Stimulated activated CD8-positive, alpha-beta memory T cell treated with anti-CD3 and anti-CD28 coated beads, Interleukin-15, amount 100 ng/mL, for 4 hours (primary cell): ENCODE measurements at places on chromosomes 2 and 18.
A peak's percentile ranks its signal among the peaks of the same experiment; 100 is the strongest.

DNA sequence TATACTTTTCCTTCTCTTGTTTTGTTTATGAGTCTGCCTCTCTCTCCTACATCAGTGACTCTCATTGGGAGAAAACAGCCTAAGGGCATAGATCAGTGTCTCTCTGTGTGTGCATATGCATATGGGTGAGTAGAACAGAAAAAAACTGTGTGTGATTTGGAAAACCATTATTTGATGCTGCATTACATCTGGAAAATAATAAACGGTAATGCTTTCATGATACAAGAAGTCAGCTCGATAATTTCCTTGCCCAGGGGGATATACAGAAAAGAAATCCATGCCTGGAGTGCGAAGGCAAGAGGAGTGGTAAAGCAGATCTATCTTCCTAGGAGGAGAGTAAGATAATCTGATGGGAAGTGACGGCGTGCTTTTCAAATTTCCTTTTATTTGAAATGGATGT lies 221.5 kb upstream of the LYPD1 start:
- no peak for DNase-seq

DNA sequence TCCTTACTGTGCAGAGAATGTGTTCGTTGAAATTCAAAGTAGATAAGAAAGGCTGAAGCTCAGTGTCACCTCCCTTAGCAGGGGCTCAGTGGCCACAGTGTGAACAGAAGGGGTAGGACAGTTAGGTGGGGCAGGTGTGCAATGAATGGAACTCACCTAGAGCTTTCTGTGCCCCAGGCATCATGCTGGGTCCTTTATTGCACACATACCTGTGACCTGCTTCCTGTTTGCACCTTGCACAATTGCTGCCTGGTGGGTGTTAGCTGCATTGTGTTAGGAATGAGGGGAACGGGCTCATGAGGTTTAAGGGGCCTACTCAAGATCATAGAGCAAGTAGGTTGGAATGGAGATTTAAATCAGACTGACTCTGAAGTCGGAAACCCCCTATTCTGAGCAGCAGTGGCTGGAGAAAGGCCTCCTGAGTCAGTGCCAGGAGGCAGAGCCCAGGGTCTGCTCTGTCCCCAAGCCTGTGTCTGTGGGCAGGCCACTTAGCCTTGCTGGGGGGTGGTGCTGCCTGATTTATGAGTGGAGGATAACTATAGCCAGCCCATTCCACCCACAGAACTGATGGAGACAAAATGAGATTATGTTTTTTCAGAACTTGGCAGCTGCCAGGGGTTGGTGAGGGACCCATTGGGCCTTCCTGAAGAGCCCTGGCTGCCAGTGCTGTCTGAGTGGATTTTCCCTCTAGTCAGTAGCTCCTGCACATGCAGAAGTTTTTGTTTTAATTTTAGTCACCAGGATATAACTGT lies 76.2 kb downstream of the NPAS2 start:
- DNase-seq = no peak

DNA sequence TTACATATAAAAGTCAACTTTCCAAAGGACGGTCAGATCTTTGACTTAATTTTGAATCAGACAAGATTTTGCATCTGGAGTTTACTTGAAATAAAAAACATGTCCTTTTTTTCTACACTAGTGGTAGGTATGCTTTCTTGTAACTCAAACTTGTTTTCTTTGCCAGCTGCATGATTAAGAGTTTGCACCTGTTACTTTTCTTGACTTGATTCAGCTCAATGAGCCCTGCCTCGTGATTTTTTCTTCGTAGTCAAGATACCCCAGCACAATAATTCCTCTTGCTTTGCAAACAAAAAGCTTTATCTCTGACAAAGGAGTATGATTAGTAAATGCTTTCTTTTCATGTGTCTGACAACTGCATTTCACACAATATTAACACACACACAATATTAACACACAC lies 82.3 kb downstream of the FBXO15 start:
- no peak for DNase-seq

- no peak for DNase-seq
Measured at GRCh38 chr2:134072341-134072740, 181.5 kb upstream of the MGAT5 start.

GRCh38 chr2:48870503-48870902 lies 115.0 kb upstream of the LHCGR start:
- DNase-seq = no peak

DNA sequence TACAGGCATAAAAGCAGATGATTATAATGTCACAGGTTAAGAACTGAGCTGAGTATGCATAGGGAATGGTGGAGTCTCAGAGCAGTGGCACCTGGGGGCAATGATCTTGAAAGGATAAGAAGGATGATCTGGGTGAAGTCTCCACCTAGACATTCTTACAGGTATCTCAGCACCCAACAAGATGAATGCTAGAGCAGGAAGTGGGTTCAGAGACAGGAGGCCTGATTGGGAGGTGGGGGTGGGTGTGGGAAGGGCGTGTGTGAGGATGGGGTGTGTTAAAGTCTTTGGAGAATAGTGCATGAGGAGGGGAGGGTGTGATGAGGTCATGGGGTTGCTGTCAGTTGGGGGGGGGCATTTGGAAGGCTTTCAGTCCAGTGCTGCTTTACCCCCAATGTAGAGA lies 78.8 kb upstream of the UPP2 start:
- DNase-seq = no peak

- DNase-seq = peak; percentile 62
Measured at GRCh38 chr2:239548451-239548871, 147.6 kb upstream of the HDAC4 start.

GRCh38 chr2:6441800-6442199 lies 423.9 kb downstream of the CMPK2 start:
- no peak for DNase-seq

DNA sequence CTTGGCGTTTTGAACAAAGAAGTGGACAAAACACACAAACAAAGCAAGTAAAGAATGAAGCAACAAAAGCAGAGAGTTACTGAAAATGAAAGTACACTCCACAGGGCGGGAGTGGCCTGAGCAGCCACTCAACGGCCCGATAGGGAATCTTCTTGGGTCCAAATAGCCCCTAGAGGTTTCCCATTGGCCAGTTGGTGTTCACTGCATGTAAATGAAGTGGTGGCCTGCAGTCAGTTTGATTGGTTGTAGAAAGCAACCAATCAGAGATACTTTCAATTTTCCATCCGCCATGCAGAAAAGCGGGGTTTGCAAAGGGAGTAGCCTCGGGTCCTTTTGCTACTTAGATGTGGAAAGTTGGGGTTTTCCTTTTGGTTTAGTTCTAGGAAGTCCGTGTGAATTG lies 31.6 kb downstream of the CYBRD1 start:
- DNase-seq = no peak

- no peak for DNase-seq
Measured at GRCh38 chr2:139790807-139791752, 1010.9 kb upstream of the NXPH2 start.

DNA sequence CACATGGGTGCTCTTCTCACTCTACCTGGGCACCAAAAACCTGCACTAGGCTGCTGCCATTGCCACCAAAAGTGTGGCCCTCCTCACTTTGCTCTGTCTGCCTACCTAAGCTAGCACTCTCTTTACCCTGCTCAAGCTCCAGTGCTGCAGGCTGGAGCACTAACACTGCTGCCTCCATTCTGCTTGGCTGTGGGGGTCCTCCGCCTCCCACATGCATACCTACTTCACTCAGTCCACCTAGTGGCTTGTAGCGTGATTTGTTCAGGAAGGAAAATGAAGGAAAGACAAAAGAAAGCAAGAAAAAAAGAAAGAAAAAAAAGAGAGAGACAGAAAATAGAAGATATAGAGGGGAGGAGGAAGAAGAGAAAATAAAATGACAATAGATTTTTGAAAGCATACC lies 1339.4 kb upstream of the CHAC2 start:
- DNase-seq = no peak

DNA sequence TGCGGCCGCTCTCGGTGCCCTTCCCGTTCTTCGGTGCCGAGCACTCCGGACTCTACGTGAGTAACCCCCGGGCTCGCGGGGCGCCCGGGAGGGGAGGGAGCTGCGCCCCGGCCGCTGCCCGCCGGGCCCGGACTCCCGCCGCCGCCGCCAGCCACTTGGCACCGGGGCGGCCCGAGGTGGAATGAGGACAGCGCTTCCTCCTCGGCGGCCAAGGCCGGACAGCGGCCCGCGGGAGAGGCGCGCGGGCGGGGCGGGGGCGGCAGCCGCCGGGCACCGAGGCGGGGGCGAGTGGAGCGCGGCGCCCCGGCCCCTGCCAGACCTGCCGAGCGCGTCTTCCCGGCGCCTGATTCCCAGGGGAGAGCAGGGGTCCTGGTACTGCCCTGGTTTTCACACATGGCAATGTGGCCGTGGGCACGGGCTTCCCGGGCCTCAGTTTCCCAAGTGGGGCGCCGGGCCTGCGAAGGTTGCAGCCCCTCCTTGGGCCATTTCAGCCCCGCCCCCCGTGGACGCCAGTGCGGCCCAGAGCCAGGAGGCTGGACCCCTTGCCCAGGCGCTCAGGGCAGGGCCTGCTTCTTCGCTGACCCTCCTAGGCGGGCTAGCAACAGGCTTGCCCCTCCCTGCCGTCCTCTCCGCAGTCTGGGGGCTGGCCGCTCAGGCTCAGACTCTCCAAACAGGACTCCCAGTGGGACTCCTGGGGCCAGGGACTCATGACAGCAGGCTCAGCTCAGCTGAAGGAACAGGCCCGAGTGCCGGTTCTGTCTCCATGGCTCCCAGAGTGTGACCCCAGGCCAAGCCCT lies 775 bp downstream of the SNED1 start:
- no peak for DNase-seq

DNA sequence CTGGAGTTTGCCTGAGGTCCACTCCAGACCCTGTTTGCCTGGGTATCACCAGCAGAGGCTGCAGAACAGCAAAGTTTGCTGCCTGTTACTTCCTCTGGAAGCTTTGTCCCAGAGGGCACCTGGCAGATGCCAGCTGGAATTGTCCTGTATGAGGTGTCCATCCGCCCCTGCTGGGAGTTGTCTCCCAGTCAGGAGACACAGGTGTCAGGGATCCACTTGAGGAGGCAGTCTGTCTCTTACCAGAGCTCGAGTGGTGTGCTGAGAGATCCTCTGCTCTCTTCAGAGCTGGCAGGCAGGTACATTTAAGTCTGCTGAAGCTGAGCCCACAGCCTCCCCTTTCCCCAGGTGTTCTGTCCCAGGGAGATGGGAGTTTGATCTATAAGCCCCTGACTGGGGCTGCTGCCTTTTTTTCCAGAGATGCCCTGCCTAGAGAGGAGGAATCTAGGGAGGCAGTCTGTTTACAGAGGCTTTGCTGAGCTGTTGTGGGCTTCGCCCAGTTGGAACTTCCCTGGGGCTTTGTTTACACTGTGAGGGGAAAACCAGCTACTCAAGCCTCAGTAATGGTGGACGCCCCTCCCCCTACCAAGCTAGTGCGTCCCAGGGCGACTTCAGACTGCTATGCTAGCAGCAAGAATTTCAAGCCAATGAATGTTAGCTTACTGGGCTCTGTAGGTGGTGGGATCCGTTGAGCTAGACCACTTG lies 34.7 kb downstream of the TFPI start:
- no peak for DNase-seq

DNA sequence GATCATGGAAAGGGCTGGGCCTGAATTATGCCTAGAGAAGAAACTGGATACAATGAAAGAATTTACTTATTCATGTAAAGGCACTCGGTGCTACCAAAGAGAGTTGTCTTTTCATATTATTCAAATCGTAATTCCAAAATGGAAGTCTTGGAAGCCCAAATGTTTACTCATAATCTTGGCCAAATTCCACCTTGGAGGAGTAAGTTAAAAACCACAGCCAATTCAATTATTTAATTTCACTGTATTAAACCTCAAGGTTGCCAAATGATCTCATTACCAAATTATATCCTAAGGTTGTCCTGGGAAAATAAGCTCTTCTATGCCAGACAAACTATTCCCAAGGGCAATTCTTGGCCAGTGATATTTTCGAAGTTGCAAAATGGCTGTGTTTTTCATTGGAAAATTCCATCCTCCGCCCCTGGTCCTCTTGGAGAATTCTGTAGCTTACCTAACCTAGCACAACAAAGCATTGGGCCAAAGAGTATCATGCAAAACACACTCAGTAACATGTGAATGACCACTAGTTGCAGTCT lies 11.1 kb upstream of the VPS4B start:
- DNase-seq = no peak

GRCh38 chr18:57198073-57198472 lies 51.2 kb downstream of the BOD1L2 start:
- DNase-seq = no peak

DNA sequence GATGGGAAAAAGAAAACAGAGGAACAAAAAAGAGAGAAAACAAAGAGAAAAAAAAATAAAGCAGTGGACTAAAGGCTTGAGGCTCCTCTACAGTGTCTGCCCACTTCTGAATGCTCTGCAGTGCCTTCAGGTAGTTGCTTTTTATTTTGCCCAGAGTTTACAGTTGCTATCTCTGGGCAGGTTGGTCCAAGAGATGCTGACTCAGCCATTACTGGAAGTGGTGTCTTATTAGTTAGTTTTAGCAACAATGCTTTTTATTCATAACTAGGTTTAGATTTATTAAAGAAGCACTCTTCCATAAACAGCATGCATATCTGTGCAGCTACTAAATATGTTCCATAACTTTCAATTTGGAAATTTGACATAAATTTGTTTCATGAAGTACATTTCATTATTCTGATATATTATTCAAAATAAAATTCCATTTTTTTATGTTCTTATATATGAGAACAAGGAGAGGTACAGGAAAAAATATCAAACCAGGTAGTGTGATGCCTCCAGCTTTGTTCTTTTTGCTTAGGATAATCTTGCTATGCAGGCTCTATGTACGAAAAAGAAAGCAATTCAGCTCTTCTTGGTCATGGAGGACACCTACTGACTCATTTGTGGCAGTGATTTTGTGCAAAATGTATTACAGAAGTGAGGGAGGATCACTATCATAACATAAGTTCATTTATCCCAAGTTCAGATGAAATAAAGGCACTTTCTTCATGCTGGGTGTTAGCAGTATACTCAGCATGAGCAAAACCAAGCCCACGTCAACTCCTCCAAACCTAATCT lies 69.5 kb downstream of the RPIA start:
- DNase-seq = no peak

GRCh38 chr18:75116809-75117208 lies 92.1 kb downstream of the PTGR3 start:
- DNase-seq = no peak

- DNase-seq = no peak
Measured at GRCh38 chr2:48651158-48651790, 33.6 kb downstream of the GTF2A1L start.

GRCh38 chr2:137975280-137976271 lies 11.3 kb downstream of the HNMT start:
- no peak for DNase-seq

DNA sequence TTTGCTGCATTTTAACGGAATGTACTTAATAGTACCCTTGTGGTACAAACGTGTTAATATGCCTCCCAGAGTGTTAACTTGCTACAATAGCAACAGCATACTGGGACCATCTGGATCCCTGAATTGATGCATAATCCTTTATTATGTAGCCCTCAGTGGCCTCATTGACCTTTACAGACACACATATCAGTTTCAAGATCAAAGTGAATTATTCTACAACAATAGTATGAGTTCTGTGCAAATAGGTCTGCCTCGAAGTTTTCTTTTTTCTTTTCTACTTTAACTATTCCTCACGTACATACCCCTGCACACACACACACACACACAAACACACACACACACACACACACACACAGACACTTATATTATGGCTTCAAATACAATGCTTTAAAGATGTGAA lies 1622.1 kb downstream of the LRP1B start:
- DNase-seq = no peak
